Stimulated activated naive CD8-positive, alpha-beta T cell treated with anti-CD3 and anti-CD28 coated beads, Interleukin-15, Interleukin-2, amounts not matched to agents 100 U/mL and 50 U/mL, for 24 hours (primary cell): ENCODE measurements at places on chromosomes 12 and 14.

- no peak for DNase-seq
Measured at GRCh38 chr14:50741567-50741966, 73.5 kb upstream of the SAV1 start.

DNA sequence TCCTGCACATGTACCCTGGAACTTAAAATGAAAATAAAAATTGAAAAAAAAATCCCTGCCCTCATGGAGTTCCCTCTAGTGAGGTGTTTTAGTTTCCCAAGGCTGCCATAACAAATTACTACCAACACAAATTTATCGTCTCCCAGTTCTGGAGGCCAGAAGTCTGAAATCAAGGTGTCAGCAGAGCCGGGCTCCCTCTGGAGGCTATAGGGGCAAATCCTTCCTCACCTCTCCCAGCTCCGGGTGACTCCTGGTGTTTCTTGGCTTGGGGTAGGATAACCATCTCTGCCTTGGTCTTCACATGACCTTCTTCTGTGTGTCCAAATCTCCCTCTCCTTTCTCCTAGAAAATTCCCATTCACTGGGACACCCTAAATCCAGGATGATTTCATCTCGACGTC lies 50.1 kb downstream of the PLXNC1 start:
- no peak for DNase-seq

- DNase-seq, result no peak
Measured at GRCh38 chr14:71328183-71328582, 420.9 kb downstream of the PCNX1 start.

DNA sequence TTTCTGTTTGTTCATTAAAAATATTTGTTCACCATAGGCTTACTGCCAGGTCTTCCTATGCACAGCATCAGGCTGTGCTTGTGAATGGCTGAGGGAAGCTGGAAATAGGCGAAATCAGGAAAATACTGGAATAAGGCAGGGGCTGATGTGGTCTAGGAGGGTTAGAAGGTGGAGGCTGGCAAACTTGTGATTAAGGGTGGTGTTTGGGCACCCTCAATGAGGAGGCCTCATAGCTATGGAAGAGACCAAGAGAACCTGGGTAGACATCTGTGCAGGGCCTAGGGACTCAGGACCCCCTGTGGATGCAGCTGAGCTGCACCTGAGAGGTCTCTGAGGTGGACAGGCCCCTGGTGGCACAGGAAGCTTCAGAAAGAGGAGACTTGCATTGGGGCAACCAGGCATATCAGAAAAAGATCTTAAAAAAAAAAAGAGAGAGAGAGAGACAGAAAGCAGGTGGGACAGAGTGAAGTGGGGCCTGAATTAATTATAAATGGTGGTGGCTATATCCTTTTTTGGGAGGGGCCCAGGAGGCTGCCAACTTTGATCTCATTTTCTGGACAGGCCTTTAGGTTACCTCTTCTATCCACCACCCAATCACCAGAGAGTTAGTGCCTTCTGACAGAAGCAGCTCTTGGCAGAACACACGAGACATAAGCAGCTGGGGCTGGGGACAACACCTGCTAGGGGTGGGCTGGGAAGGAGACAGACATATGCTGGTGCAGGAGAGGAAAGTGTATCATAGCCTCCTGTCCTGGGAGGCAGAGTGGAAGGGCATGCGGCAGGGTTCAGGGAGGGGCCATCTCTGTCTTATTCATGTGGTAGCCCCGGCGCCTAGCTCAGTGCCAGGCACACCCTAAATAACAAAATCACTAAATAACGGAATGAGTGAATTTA lies 46.7 kb upstream of the ATP23 start:
- DNase-seq, result no peak

DNA sequence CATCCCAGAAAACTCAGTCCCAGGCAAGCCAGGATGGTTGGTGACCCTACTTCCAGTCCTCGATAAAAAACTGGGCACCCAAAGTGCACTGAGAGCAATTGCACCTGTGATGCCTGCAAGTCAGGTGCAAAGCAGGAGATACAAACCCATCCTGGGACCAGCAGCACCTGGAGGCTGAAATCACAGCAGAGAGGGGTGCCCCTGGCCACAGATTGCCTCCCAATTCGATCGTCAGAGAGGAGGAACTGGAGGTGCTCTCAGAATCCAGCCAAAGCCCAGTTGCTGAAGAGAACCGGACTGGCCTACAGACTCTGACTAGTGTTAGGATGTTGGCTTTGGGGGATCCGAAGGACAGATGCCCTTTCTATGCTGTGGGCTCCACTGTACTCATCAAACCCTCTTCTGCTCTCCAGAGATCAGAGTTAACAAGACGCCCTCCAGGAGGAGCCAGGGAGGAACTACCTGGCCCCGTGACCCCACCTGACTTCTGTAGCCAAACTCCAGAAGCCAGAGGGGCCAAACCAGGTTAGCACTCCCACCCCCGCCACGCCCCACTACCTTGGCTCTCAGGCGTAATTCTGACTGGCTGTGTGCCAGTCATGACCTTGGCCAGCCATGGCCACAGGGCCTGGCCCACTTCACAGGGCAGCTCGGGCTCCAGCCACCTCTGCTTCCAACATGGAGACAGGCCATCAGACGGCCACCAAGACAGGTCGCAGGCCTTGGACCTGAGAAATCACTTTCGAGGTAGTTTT lies 284.5 kb upstream of the RTL1 start:
- no peak for DNase-seq

GRCh38 chr12:113238309-113238708 lies 17.0 kb downstream of the TPCN1 start:
- no peak for DNase-seq

GRCh38 chr12:66851134-66851533 lies 172.3 kb upstream of the GRIP1 start:
- no peak for DNase-seq

- DNase-seq, result no peak
Measured at GRCh38 chr12:88490425-88490824, 89.8 kb downstream of the KITLG start.

DNA sequence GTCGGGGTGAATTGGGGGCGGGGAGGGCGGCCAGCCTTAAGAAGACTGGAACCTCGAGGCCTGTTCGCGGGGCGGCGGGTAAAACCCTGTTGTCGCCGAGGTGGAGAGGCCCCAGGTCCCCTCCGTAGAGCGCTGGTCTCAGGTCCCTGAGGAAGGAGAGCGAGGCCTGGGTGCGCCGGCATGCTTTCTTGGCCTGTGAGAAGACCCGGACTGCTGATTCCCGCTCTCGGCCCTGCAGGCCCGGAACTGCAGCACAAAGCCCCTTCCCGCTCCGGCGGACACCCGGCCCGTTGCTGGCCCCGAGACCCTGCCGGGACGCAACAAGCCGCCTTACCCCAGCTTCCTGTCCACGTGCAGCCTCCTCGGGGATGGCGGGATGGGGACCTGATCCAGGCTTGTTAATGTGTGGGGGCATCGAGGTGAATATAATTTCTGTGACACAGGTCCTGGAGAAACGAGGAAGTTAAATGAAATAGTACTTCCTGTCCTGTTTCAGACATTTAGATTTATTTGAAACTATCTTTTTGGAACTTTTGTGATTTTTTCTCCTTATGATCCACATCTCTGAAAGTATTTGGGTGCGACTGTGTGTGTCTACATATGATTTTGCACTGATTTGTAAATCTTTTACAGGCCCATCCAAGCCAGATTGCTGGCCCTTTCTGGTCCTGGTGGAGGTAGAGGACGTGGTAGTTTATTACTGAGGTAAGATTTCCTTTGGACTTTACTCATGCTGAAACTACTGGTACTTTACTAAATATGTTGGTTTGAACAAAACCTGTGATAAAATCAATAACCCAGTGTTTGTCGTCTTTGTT lies 600 bp downstream of the PNN start:
- DNase-seq, result peak; percentile 56

DNA sequence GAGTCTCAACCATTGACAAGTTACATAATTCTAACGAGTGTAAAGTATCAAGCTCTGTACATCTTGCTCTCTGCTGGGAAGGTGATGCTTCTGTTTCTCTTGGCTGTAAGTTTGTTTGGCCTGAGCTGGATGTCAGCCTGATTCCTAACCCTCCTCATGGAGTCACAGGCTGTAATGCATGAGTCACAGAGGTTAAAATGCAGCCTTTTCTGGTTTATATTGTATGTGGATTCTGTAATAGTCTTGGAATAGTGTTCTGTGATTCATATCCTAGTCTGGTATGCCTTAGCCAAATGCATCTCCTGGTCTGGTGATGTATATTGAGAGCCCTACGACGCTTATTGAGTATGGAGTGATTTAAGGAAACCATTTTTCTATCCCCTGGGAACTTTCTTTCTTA lies 104.5 kb upstream of the FRMD6 start:
- DNase-seq, result no peak

DNA sequence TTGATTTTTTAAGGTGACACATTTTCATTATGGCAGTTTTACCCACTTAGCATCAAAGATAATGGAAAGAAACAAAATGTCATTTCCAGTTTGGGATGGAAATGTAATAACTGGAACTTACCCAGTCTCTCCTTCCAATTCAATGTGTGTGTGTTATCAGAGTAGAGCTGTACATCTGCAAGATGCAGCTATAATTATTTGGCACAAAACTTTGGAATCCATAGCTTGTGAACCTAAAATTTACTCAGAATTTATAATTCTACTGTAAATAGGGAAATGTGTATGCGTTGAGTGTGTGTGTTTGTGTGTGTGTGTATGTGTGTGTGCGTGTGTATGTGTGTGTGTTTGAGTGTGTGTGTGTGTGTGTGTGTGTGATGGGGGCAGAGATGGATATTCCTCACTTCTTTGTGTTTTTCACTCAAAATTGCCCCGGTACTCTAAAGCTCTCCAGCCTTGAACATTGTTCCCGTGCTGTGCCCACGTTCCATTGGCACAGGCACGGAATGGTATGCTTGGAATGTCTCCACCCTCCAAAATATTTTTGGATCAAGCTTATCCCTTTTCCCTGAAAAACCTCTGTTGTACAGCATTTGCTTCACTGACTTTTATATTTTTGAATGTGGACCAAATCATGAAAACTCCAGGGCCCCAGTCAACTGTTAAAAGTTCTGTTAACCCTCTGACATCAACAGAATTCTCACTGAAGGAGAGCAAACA lies 150.2 kb upstream of the BMP4 start:
- DNase-seq, result no peak

- DNase-seq, result no peak
Measured at GRCh38 chr14:48193893-48194292, 518.5 kb upstream of the MDGA2 start.

- no peak for DNase-seq
Measured at GRCh38 chr12:114866331-114866730, 182.4 kb upstream of the TBX3 start.

DNA sequence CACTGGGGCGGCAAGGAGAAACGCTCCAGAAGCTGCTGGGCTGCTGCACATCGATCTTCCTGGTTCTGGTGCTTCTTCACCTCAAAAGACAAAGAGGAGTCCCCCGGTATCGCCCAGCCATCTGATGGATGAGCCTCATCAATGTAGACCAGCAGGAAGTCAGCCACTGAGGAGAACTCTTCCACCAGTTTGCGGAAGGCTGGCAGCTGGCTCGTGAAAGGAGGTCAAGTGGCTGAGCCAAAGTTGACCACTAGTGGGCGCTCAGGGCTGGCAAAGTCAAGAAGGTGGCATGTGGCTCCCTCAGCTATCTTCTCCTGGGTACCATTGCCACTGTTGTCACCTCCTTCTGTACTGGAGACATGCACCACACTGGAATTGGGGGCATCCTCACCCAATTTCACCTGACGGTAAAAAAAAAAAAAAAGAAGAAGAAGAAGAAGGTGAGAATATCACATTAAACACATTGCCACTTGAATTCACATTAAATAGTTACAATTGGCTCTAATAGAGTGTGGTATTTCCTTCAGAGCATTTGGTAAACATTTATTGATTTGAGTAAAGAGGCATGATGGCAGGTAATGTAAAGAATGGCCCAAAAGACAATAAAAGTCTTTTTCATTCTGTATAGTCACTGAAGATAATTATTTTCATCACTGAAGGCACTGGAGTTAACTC lies 8.3 kb downstream of the DIO2 start:
- peak; percentile 20 for DNase-seq

GRCh38 chr14:82052778-82053177 lies 519.1 kb upstream of the SEL1L start:
- DNase-seq, result no peak

- peak; percentile 21 for DNase-seq
Measured at GRCh38 chr12:62808166-62808879, 126.6 kb downstream of the PPM1H start.

DNA sequence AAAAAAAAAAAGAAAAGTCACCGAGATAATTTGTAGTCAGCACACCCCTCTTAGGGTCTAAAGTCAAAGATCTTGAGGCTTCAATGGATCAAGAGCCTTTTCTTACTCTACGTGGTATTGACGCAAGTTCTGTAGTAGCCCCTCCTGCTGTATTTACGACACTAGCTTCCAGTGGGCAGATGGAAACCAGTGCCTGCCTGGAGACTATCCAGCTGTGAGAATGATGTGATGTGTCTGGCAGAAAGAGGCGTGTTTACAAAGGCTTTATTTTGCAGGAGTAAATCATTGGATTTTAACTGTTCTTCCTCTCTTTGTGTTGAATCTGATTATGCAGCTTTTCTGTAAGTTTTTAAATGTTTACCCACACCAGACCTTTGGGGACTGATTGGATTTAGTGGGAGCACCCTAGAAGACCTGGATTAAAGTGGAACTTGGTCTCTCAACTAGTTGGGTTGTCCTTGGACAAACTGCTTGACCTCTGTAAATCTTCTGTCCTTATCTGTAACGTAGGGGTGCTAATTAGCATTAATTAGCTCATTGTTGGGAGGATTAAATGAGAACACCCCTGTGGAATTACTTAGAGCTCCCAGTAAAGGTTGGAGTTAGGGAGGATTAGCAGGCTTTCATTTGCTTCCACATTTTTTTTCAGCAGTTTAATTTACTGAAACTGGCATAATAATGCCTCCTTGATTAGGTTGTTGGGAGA lies 72.4 kb downstream of the RASSF3 start:
- no peak for DNase-seq

DNA sequence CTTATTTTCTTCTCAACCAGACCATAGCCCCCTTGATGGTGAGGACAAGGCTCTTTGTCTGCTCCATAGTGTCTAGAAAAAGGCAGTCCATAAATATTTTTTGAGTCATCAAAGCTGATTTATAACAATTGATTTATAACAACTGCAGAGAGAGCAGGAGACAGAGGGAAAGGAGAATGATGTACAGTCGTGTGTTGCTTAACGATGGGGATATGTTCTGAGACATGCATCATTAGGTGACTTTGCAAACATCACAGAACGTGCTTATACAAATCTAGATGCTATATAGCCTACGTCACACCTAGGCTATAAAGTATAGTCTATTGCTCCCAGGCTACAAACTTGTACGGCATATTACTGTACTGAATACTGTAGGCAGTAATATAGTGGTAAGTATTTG lies 143.3 kb downstream of the NTF3 start:
- no peak for DNase-seq

- DNase-seq, result no peak
Measured at GRCh38 chr12:77049767-77050353, 15.5 kb downstream of the E2F7 start.

- no peak for DNase-seq
Measured at GRCh38 chr14:90659156-90659555, 157.1 kb downstream of the TTC7B start.

- DNase-seq, result peak; percentile 72
Measured at GRCh38 chr12:13534645-13535398, 338.3 kb downstream of the EMP1 start.

GRCh38 chr14:36981832-36982529 lies 190.4 kb downstream of the SLC25A21 start:
- DNase-seq, result no peak
